Activated CD4-positive, alpha-beta T cell treated with anti-CD3 and anti-CD28 coated beads, Interleukin-2, Interleukin-6, amounts not matched to agents 100 ng/mL and 50 ng/mL, durations not matched to agents 16 hours and 8 hours (primary cell): ENCODE measurements at places on chromosomes 3 and 15.

- peak; percentile 34 for DNase-seq
Measured at GRCh38 chr3:48565591-48566400, 2.2 kb upstream of the UCN2 start.

DNA sequence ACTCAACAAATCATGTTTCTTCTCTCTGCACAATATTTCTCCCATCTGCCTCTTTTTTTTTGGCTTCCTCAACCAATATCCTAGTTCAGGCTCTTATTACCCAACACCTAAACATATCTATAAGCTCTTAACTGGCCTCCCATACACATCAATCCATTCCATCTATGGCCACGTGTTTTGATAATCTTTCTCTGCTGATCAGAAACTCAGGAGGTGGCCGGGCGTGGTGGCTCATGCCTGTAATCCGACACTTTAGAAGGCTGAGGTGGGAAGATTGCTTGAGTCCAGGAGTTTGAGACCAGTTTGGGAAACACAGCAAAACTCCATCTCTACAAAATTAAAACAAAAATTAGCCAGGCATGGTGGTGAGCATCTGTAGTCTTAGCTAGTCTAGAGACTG is 68.4 kb downstream of the IGF2BP2 start:
- no peak for DNase-seq

DNA sequence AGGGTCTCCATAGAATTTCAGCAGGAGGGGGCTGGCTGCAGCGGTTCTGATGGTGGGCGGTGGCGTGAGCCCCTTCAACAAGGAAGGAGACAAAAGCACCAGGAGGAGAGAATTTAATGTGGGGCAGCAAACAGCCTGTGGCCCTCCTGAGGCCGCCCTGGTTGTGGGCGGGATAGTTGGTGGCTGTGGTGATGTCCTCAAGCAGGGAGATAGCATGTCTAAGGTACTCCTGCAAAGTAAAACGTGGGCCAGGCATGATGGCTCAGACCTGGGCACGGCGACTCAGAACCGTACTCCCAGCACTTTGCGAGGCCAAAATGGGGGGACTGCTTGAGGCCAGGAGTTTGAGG is 94.0 kb downstream of the LRRK1 start:
- DNase-seq: no peak

GRCh38 chr15:89839167-89839810 is 24.6 kb upstream of the ANPEP start:
- DNase-seq: no peak

DNA sequence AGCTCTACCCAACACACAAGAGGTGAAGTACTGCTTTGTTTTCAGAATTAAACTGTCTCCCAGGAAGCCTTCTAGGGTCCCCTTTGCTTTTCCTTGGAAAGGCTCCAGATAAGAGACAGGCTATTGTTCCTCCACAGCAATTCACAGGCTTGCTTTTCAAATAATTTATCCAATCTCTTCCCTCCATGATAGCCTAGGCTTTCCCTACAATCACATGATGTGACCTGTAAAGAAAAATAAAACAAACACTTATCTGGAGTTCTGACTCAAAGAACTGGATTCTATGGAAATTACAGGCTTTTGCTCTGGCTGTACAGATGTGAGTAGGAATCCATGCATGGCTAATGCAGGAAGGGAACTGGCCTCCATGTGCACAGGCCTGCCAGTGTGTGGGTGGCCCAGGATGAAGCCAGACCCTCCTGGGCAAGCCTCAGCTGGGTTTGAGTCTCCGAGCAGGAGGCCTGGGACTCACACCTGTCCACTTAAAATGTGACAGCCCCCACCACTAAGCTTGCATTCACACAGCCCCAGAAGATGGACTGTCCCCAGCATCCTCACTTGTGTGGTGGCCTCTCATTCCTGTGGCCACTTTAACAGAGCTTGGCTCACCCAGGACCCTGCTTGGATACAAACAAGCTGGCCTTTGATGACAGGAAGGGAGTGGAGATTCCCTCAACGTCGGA is 75.8 kb upstream of the LEKR1 start:
- no peak for DNase-seq

- DNase-seq: no peak
Measured at GRCh38 chr3:186717039-186717457, at the start of gene KNG1. KNG1 (plus strand) TSS chr3:186717359; CDS start chr3:186717543, 184 bp downstream.

DNA sequence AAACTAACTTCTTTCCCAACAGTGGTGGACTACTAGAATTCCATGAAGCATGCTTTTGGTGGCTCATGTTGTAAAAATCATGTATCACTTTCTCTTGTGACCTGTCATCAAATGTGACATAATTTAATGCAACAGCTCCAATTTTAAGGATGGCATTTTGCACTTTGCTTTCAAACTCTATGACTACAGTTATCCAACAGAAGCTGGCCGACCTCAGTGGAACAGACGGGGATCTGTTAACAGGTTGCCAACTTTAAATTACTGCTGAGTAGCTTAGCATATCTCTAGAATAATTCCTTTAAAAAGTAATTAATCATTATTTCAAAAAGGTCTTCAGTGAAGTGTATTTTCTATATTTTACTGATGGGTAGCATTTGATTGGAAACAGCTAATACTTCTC is 907.4 kb downstream of the FHIT start:
- DNase-seq: no peak

DNA sequence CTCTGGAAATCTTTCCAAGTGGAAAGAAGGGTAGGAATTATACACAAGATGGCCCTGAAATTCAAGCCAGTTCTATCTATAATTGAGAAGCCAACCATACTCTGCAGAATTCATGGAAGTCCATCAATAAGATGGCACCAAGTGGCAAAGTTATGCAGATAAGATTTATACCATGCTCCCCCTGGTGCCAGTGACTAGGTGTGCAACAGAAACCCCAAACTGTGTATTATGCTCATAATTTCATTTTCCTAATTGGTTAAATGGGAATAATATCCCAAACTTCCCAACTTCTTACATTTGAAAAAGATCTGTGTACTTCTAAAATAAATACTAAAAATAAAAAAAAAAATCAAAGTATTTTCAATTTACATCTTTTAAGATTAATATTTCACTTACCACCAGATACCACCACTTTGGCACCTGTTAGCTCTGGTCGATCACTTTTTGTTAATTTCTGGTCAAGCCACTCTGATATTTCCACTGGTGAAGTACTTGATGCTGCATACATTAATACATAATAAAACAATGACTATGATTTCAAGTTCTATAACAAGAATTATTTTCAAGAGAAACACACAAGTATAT is 25.9 kb downstream of the ETFA start:
- DNase-seq: no peak

- peak; percentile 87 for DNase-seq
Measured at GRCh38 chr15:43067717-43068461, 37.9 kb downstream of the UBR1 start.

DNA sequence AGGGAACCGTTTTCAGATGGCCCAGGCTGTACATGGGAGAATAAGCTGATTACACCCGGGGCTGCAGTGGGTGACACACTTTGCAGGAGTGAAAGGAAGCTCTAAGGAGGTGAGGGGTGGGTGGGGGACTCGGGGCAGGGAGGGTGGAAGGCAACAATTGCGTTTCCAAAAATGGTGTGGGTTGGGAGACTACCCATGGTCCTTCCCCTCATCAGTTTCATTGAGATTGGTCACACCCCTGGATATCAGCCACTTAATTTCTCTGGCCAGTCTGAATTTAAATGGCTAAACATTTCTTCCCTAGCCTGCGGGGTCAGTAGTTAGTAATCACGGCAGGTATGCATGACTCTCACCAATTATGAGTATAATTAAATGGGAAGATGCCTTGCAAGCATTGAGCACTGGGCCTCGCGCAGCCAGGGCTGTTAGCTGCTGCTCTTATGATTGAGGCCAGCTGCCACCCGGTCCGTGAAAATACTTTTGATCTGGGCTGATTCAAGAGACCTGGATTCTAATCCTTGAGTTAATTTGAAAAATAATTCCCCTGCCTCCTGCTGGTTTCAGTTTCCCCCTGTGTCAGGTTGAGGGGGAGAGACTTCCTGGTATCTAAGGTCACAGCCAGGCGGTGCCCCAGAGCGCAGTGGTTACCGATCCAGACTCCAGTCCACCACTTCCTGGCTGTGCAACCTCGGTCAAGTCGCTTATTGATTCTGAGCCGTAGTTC is 23.3 kb downstream of the SLC6A6 start:
- peak; percentile 69 for DNase-seq

DNA sequence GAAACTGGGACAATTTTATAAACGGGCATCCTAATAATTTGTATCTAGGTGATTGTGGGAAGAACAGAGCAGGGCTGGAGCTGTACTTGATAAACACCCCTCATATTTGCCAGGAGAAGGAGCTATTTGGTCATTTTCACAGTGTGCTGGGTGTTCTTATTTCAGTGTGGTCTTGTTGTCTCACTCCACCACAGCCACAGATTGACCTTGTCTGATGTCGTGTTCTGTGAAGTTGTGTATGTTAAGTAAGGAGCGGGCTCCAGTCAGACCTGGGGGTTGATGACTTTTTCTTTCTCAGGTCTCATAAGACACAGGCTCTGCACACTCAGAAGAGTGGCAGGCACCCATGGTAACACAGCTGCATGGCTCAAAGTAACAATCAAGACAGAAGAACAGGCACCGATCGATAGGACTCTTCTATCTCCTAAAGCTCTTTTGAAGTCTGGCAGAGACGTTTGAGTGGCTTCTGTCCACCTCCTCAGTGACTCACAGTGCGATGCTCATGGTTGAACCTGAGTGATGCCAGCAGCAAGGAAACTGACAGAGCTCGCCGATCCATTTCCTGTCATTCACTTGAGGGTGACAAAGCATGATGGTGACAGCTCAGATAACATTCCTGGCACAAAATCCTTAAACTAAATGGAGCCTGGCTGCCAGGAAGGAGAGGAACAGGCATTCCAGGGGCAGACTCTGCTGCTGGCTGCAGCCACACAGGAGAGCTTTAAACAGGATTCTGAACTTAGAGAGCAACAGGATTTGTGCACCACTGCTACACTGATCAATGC is 20.8 kb downstream of the DPH3 start:
- DNase-seq: no peak

DNA sequence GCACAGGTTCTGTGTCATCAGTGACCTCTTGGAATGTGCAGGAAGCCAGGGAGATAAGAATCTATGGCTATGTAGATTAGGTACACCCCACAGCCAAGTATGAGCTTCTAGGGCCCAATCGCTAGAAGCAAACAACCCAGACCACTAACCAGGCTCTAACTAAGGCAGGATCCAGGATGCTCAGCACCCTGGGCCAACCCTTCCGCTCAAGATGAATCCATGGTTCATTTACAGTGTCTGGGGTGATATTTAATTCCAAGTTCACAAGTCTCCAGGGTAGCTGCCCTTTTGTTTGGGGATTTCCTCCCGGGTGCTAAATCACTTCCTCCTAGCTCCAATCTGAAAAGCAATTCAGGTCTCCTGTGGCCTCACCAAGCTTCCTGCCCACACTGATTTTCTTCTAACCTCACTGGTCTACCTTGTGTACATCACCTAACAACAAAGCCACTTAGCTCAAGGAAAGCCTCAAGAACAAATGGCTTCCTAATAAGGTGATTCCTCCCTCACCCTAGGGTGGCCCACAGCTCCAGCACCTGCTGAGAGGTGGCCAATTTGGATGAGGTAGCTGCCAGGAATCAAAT is 2.4 kb downstream of the EHD4 start:
- peak; percentile 69 for DNase-seq

DNA sequence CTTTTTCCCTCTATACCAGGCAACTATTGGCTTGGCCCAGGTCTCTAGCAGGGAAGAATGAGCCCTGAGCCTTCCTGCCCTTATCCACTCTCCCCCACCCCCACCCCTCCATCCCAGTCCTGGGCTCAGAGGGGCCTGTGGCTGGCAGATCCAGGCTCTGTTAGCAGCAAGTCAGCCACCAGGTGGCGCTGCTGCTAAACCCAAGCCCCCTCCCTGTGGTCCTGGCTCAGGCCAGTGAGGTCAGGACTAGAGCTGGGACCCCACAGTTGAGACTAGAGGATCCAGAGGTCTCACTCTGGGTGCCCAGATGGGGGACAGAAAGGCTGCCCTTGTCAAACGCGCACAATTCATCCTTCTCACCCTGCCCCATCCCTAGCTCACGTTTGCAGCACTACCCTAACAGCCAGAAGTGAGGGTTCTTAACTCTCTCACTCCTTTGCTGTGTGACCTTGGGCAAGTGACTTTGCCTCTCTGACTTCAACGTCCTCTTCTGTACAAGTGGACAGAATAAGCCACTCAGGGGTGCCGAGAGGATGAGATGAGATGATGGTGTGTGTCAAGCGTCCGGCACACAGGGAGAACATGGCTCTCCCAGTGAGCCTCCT is 46.8 kb upstream of the SLC6A1 start:
- DNase-seq: peak; percentile 60

DNA sequence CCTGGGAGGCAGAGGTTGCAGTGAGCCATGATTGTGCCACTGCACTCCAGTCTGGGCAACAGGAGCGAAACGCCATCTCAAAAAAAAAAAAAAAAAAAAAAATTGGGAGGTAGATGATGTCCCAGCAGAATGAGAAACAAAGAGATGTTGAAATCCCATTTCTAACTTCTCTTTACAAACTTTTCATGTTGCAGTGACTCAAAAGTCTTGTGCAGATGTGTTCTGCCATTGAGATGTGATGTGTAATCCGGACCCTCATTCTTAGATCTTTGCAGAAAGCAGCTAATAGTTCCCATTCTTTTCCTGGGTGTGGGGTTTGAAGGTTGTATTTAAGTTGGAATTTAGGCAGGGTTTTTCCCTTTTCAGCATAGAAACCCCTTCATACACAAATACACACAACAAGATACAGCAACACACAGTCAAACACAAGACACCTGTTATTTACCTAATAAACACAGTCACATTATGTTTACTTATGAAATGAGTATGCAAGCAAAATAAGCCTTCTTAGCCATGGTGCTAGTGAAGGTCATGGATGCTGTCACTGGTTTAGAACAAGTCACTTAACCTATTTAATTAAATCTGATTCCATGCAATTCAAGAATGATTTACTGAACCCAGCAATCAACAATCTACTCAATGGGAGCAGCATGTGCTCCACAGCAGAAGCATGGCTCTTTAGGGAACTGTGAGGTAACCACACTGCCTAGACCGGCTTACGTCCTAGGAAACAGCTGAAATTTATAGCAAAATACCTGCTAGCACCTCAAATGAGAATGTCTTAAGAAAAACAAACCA is 14.9 kb downstream of the SIAH2 start:
- DNase-seq: no peak

DNA sequence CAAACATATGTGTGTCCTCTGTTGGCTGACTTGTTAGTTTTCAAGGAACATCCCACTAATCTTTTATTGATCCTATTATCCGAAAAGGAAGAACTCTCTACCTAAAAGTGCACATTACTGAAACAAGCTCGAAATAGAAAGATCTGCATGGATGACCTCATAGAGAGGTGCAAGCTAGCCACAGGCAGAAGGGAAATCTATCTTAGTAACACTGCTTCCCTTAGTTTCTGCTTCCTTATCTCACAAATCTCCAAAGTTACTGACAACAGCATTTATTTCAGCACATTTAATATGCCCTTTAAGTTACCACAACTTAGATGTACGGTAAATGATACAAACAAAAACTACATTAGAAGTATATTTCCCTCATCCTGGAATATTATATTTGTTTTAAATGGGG is 285.1 kb upstream of the CCDC54 start:
- DNase-seq: no peak

- peak; percentile 45 for DNase-seq
Measured at GRCh38 chr3:98188545-98188944, 22.0 kb downstream of the OR5H15 start.
